ENCODE measurements at places on chromosomes 12 and 14.

DNA sequence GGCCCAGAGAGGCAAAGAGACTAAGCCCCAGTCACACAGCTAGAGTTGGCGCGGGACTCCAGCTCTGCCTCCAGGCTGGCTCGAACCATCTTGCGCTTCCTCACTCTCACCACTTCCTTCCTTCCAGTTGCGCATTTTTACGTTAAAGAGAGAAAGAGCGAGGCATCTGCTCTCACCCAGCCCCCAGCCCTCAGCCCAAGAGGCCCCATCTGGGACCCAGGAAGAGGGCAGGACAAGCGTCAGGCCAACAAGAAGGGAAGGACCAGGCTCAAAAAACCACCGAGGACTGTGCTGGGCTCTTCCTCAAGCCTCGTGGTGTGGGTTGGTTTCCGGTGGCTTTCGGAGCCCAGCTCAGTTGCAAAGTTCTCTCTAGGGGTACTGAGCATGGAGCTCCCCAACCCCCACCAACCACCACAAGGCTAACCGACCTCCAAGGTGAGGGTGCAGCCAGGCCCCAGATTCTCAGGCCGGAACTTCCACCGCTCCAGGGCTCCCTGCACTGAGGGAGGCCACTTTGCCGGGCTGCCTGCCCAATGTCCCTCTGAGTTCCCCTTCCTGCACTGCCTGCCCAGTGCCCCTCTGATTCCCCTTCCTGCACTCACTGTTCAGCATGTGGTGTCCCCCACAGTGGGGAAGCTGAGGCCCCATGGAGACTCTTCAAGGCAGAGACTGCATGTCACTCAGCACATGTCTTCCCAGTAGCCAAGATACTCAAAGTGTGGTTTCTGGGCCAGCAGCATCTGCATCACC lies 35.9 kb downstream of the TESC start:
- no peak for DNase-seq

DNA sequence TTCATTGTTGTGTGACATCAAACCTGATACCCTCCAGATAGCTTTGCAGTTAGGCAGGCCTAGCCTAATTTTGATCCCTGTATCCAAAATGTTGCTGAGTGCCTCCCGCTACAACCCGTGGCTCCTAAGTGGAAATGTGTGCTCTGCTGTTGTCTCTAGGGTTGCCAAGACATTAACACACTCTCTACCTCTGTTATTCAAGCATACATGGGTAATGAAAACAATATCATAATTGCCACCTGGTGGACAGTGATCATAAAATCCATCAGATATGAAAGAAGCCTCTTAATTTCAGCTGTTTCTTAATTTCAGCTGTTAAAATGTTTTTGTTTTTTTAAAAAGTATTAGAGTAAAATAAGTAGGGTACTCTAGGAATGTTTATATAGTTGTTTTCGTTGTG lies 93.5 kb downstream of the PLEKHA5 start:
- peak; percentile 49 for DNase-seq

DNA sequence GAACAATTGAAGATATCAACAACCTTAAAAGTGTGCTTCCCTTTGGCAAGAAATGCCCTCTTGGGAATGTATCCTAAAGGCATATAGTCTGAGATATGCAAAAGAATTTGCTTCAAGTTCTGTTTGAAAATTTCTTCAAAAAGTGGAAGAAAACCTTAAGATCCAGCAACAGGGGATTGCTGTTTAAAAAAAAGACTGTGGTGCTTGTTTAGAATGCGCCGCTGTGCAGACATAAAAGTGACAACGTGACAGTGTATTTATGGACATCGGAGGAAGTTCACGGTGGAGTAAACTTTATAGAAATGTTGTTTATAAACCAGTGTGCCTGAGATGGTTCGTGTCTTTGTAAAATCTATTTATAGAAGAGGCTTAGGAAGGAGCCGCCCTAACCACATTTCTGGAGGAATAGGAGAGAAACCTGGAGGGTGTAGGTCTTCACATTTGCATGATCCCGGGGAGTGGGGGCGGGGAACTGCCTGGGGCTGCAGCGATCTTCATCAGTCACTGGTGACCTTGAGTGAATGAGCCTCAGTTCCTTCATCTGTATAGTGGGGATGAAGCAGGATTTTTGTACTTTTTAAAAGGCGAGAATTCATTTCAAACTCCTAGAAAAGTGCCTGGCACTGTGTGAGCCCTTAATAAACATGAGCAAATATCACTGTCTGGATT lies 27.5 kb downstream of the ADGRD1 start:
- DNase-seq: no peak

DNA sequence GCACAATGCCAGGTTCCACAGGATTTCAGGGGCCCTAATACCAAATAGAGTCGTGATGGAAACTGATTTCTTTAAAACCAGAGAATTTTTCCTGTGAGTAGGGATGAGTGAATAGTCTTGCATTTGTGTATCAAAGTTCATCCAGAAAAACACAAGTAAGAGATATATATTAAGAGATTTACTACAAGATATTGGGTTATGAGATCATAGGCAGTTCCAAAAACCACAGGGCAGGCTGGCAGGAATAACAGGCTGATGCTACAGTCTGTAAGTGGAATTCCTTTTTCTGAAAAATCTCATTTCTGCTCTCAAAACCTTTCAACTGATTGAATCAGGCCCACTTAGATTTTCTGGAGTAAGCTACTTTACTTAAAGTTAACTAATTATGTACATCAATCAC lies 1756.2 kb upstream of the SEL1L start:
- DNase-seq: no peak

DNA sequence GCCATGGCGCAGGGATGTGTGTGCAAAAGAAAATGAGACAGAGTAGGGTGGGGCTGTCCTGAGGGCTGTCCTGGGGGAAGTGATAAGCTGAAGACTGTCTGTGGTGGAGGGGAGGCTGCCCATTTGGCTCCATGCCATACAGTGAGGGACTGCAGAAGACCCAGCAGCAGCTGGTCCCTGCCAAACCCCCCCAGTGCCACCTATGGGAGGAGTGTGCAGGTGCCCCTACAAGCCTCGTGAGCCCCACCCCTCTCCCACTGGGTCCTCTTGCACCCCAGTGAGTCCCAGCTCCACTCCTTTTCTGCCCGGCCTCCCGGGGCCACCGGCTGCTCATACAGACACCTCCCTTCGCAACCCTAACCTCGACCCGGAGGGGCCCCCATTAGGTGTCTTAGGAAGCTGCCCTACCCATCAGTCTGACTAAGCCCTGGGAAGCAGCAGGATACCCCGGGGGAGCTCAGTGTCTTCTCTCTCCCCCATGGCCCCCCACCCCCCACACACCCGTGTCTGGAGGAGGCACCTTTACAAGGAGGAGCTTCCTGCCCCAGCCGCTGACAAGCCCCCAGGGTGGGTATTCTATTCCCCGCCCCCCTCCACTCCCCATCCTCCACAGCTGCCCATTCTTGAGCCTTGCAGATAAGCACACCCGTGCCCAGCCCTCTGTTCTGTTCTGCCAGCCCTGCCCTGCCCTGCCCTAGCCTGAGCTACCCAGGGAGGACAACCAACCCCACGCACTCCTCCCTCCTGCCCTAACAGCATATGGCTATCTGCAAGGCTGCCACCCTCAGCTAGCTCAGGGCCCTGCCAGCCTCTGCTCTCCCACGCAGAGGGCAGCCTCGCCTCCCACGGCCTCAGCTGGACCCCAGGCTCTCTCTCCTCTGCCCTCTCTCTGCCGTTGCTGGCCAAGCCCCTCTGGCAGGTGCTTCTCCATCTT lies 41.9 kb downstream of the SLC6A12 start:
- no peak for DNase-seq

DNA sequence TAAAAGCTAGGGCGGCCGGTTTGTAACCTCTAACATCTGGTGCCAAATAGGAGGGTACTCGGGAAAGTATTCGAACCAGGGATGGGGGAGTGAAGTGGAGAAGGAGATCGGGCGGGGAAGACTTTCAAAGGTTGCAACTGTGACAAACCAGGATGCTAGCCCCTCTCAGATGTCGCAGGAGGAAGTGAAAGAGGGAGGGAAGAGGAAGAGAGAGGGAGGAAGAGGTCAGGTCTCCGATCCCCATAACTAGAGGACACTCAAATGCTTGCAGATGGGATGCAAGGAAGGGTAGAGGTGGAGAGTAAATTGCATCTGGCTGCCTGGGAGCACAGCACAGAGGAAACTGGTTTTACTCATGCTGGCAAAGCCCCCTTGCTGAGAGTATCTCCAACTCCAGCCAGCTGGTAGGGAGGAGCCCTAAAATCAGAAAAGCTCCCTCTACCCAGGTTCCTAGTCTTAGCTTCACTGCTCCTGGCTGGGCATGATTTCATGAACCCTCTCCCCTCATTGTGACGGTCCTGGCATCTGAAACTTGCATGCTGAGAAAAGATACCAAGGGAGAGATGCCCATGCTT lies 696.7 kb upstream of the TBX3 start:
- DNase-seq: no peak

- no peak for DNase-seq
Measured at GRCh38 chr12:107366322-107366721, 273.0 kb upstream of the CRY1 start.

- DNase-seq: no peak
Measured at GRCh38 chr14:50056435-50056834, 59.9 kb downstream of the VCPKMT start.

- peak; percentile 59 for DNase-seq
Measured at GRCh38 chr14:73231981-73232851, 5.1 kb upstream of the PAPLN start.

- DNase-seq: peak; percentile 26
Measured at GRCh38 chr14:99624971-99625370, 20.0 kb upstream of the HHIPL1 start.

GRCh38 chr12:117809509-117809908 lies 159.3 kb downstream of the KSR2 start:
- no peak for DNase-seq

GRCh38 chr14:48936362-48936761 lies 649.8 kb downstream of the RPS29 start:
- no peak for DNase-seq

- DNase-seq: no peak
Measured at GRCh38 chr14:101194373-101195308, 291.1 kb upstream of the RTL1 start.

GRCh38 chr14:99707420-99707819 lies 23.3 kb downstream of the CYP46A1 start:
- DNase-seq: no peak

GRCh38 chr14:48983351-48983888 lies 602.8 kb downstream of the RPS29 start:
- no peak for DNase-seq

DNA sequence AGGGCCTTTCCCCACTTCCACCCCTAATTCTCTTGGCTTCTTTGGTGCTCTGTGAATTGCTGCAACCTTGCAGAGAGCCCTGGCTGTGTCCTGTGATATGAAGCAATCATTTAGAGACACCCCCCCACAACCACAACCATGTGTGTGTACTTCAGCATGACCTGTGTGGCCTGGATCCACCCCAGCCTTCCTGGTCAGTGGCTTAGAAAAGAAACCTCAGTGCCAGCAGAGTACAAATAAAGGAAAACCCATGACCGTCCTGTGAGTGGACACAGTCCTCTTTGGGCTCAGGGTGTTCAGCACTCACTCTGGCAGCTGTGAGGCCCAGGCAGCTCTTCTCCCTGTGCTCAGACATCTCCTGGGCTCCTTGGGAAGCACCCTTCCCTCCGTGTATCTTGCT lies 206.6 kb upstream of the DIO3 start:
- no peak for DNase-seq

GRCh38 chr14:100666403-100666802 lies 60.3 kb upstream of the DLK1 start:
- DNase-seq: no peak

DNA sequence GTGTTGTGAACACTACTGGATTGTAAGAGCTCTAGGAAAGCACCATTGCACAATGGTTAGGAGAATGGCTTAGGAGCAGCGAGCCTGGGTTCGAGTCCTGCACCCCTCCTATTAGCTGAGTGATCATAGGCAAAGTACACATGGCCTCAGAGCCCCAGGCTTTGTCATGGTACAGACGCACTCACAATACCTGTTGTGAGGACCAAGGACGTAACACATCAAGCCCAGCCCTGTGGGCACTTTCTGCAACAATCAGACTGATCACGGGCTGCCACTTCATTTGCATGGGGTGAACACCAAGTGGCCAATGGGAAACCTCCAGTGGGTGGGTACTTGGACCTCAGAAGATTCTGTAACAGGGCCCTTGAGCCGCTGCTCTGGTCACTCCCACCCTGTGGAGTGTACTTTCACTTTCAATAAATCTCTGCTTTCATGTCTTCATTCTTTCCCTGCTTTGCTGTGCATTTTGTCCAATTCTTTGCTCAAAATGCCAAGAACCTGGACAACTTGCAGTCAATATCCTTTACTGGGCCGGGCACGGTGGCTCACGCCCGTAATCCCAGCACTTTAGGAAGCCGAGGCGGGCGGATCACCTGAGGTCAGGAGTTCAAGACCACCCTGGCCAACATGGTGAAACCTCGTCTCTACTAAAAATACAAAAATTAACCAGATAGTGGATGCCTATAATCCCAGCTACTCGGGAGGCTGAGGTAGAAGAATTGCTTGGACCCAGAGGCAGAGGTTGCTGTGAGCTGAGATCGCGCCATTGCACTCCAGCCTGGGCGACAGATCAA lies 28.2 kb downstream of the GLRX5 start:
- DNase-seq: peak; percentile 83

DNA sequence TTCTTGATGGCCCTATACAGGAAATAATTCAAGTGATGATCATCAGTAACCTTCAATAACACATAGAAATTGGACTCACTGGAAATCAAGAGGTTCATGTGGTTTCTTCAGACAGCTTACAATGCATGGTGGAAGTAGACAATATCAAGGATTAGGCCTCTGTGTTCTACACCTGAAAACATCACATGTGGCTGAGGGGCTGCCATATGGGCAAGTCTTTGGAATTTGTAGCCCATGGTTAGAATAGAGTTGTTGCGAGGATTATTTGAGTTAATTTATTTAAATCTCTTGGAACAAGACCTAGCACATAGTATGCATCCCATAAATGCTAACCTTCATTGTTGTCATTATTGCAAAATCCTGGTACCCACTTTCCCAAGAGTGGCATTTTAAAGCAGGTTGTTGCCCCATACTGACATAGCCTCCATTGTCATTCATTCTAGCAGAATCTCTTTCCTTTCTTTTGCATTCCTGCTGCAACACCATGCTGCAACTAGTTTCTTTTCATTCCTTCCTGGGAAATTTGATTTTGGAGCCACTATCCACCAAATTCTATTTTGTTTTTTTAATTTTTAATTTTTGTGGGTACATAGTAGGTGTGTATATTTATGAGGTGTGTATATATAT lies 352.7 kb upstream of the NAV3 start:
- DNase-seq: no peak

- no peak for DNase-seq
Measured at GRCh38 chr14:33555710-33556350, 395.0 kb downstream of the EGLN3 start.

Measured in T47D (cell line).